ENCODE measurements at places on chromosomes 7 and 10. TPM values are rescaled to one million over a fixed set of nuclear protein-coding genes. Genes with fewer than 3 reads are reported as not detected.

DNA sequence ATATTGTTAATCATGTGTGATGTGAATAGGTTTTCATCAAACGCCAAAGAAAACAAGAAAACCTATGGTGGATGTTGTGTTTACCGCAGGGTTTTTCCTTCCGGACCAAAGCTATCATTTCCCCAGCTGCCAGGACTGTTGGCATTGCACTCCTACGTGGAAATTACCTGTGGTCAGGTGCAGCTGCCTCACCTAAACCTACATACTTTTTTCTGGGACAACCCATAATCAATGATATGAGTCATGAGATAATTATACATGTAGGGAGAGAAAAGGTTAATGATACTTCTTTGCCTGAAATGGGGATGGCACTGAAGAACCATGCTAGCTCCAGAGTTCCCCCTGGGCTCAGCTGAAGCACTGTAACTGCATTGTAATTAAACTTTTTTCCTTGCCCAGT lies 223.6 kb upstream of the SEMA3E start:
- DNase-seq, result no peak
- no peak overlapping the region for H3K27ac ChIP-seq
- no peaks in the 10 kb centered on the region for H3K36me3 ChIP-seq
- no peak overlapping the region for H3K4me3 ChIP-seq

DNA sequence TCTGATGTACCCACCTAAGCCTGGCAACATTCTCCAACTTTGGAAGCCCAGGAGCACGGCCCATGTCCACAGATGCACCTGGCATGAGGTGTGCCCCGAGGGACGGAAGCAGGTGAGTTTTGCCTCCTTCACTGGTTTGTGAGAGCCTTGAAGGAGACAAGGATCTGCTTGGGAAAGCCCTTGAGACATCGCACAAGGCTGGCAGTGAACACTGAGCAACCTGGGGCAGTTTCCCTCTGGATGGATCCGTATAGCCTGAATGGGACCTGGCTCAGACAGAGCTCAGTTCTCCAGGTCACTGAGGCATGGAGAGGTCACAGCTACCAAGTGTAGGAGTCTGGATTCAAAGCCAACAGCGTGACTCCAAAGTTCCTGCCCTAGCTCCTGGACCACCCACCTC lies 8.8 kb upstream of the NUPR2 start:
- no peak for DNase-seq
- H3K4me1 ChIP-seq, result no peaks in the 10 kb centered on the region
- H3K27ac ChIP-seq, result no peak overlapping the region
- H3K36me3 ChIP-seq, result no peaks in the 10 kb centered on the region
- H3K4me3 ChIP-seq, result no peak overlapping the region

- H3K4me1 ChIP-seq, result no peaks in the 10 kb centered on the region
- H3K27me3 ChIP-seq, result no peaks in the 10 kb centered on the region
- H3K27ac ChIP-seq, result no peak overlapping the region
- no peak for DNase-seq
Measured at GRCh38 chr10:91034494-91035159, 113.7 kb upstream of the ANKRD1 start.

DNA sequence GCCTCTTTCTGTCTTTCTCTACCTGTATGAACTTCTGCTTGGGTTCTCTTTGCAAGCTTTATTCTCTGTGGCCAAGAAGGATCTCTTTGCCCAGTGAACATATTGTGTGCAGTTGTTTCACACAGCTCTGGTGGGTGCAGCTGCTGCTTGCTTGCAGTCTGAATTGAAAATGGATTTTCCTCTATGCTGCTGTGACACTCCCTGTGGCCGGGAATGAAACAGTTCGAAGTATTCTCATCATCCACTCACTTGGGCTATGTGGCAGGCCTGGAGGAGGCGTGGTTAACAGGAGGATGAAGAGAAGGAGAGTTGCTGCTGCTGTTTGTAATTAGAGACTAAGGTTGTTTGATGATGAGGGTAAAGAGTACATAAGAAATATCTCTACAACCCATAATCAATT lies 28.4 kb upstream of the ITGA8 start:
- H3K4me1 ChIP-seq, result no peaks in the 10 kb centered on the region
- no peak for DNase-seq
- no peak overlapping the region for H3K4me3 ChIP-seq
- no peaks in the 10 kb centered on the region for H3K36me3 ChIP-seq
- no peak overlapping the region for H3K27ac ChIP-seq

DNA sequence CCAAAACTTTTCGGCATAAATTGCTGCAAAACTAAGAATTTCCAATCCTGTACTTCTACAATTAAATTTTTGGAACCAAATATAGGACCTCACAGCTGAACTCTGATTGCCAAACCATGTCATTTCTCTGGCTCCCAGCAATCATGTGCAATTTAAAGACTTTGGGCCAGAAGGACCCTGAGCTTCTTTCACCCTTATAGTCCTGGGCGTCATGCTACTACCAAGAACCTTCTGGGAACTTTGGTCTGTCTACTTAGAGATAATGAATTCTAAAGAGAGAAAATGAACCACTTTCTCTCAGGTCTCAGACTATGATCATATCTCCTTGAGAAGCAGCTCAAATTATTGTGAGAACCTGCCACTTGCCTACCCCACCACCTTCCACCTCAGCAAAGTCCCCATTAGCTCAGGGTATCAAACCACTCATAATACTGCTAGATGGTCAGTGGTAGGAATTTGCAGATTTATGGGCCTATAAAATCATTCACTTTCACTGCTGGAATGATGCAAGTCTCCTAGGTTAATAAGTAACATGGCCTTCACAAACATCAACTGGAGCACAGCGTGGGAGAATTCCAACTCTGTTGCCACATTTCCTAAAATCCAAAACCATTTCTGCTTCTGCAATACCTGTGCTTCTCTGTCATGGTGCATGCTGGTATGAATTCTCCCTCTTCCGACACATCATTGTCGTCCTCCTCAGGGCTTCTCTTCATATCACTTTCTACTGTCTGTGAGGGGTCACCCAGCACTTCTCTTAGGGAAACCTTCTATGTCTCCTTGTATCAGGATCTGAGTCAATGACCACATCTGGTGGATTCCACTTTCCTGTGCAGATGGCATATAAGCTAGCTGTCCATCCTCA lies 6.6 kb upstream of the WDR91 start:
- no peak overlapping the region for H3K4me3 ChIP-seq
- no peaks in the 10 kb centered on the region for H3K4me1 ChIP-seq
- no peaks in the 10 kb centered on the region for H3K27me3 ChIP-seq
- DNase-seq, result no peak
- no peaks in the 10 kb centered on the region for H3K36me3 ChIP-seq
- H3K27ac ChIP-seq, result no peak overlapping the region

GRCh38 chr7:38660427-38661099 lies 29.4 kb upstream of the AMPH start:
- no peak for DNase-seq
- peaks cover 48% of the 10 kb centered on the region for H3K27me3 ChIP-seq
- H3K4me3 ChIP-seq, result no peak overlapping the region
- no peaks in the 10 kb centered on the region for H3K4me1 ChIP-seq

DNA sequence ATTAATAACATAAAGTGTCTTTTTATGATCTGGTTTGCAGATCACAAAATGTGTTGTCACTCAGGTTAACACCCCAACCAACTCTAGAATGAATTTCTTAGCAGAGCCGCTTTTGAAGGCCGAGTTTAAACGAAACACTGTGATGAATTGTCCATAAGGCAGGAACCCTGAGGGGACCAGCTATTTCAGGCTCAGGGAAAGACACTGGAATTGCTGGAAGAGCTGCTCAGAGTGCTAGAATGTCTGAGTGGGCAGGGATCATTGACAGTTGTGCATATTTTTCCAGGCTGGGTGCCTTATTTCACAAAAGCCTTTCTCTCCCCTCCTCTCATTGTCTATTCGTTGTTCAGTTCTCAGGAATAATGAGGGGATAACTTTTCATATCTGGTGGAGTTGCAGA lies 68.7 kb upstream of the PRKG1 start:
- H3K4me3 ChIP-seq, result no peak overlapping the region
- H3K27ac ChIP-seq, result no peak overlapping the region
- DNase-seq, result no peak

DNA sequence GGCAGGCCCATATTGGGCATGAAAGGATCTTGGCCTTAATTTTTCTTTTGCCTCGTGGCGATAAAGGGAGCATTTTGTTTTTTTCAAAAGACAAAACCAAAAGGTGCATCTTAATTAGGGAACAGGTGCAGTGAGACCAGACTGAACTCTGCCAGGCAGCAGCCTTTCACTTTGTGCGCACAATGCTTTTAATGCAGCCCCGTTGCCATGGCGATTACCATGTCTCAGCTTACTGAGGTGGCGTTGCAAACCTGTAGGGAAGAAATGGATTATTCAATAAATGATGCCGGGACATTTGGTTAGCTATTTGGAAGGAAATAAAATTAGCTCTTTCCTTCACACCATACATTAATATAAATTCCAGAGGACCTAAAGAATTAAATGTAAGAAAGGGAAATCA lies 61.9 kb downstream of the MYL10 start:
- no peak overlapping the region for H3K4me3 ChIP-seq
- no peak overlapping the region for H3K27ac ChIP-seq
- H3K27me3 ChIP-seq, result peaks cover 11% of the 10 kb centered on the region
- no peaks in the 10 kb centered on the region for H3K4me1 ChIP-seq
- H3K36me3 ChIP-seq, result no peaks in the 10 kb centered on the region

DNA sequence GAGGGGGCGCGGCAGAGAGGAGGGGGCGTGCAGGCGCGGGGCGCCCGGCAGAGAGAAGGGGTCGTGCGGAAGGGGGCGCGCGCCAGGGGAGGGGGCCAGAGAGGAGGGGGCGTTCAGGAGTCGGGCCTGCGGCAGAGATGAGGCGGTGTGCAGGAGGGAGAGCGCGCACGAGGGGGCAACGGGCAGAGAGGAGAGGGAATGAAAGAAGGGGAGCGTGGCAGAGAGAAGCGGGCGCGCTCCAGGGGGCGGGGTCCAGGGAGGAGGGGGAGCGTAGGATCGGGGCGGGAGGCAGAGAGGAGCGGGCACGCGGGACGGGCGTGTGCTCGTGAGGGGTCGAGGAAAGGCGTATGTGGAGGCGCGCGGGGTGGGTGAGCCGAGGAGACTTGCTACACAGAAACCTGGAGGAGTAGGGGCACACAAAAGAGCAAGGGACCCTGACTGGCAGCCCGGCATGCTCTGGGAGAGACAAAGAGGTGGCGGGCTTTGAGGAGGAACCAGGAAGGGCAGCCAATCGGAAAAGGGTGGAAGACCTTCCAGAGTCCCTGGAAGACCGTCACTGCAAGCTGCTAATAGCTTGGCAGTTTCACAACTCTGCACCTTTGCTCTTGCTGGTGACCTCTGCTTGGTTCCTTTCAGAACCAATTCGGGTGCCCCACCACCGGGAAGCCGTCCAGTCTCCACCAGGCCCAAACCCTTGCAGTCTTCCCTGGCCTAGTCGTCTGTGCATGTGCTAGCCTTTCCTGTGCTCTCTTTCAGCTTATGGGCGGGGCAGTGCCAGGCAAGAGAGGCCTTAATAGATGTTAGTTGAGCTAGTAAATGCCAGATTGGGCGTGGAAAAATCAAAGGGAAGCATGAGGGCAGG lies 639 bp downstream of the DYDC2 start:
- H3K4me1 ChIP-seq, result no peaks in the 10 kb centered on the region
- H3K27me3 ChIP-seq, result peaks cover 14% of the 10 kb centered on the region
- DNase-seq, result no peak
- H3K36me3 ChIP-seq, result no peaks in the 10 kb centered on the region

DNA sequence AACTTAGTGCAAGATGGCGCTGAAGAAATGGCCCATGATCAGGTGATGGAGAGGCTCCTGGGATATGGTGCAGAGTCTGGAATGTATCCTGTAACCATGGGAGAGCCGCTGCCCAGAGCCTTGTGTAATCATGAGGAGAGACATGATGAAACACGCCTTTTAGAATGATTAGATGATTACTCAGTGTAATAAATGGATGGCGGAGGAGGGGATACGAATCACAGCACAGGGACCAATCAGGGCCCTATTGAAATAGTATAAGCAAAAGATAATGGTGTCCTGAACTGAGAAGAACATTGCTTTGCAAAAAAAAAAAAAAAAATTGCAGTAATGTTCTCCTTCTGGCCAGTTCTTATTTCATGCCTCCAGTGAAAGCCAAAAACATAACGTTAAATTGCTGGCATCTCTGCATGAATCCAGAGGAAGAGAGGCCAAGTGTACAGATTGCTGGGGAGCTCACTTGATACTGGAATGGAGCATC lies 668.5 kb upstream of the AUTS2 start:
- H3K36me3 ChIP-seq, result no peaks in the 10 kb centered on the region
- H3K4me1 ChIP-seq, result no peaks in the 10 kb centered on the region
- no peak overlapping the region for H3K27ac ChIP-seq
- no peaks in the 10 kb centered on the region for H3K27me3 ChIP-seq
- H3K4me3 ChIP-seq, result no peak overlapping the region

- no peaks in the 10 kb centered on the region for H3K27me3 ChIP-seq
- no peak overlapping the region for H3K27ac ChIP-seq
- peaks cover 7% of the 10 kb centered on the region for H3K4me1 ChIP-seq
Measured at GRCh38 chr7:74454021-74454924, 567 bp downstream of the GTF2IRD1 start.

- H3K27ac ChIP-seq, result no peak overlapping the region
- H3K27me3 ChIP-seq, result no peaks in the 10 kb centered on the region
- no peaks in the 10 kb centered on the region for H3K4me1 ChIP-seq
- DNase-seq, result no peak
Measured at GRCh38 chr10:31620226-31621151, 301.5 kb downstream of the ZEB1 start.

GRCh38 chr10:59382831-59383295 lies 20.5 kb upstream of the FAM13C start:
- no peaks in the 10 kb centered on the region for H3K4me1 ChIP-seq
- H3K4me3 ChIP-seq, result no peak overlapping the region
- no peaks in the 10 kb centered on the region for H3K27me3 ChIP-seq
- H3K27ac ChIP-seq, result no peak overlapping the region

DNA sequence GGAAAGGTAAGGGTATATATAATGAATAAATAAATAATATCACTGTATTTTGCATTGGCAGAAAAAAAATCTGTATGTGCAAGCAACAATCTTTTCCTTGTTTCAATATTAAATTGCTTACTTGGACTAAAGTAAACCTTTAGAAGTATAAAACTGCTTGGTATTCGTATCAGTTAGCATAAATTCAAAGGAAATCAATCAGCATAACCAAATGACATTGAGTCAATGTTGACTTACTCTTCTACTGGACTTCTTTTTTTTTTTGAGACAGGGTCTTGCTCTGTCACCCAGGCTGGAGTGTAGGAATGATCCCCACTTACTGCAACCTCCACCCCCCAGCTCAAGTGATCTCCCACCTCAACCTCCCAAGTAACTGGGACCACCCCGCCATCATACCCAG lies 42.3 kb upstream of the KMT2C start:
- no peaks in the 10 kb centered on the region for H3K4me1 ChIP-seq
- H3K36me3 ChIP-seq, result no peaks in the 10 kb centered on the region
- H3K4me3 ChIP-seq, result no peak overlapping the region
- H3K27me3 ChIP-seq, result no peaks in the 10 kb centered on the region

DNA sequence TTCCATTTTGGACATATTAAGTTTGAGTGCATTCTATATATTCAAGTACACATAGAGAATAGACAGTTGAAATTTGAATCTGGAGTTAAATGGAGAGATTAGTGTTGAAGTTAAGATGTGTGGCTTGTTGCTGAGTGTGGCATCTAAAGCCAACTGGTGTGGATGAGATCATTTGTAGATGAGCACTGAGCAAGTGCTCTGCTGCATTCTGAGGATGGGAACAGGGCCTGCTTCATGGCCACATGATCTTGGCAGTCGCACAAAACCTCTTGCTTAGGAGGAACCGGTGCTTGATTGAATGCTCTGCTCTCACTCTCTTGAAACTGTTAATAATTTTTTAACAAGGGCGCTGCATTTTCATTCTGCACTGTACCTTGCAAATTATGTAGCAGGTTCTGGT lies 62.0 kb downstream of the EPDR1 start:
- H3K27me3 ChIP-seq, result no peaks in the 10 kb centered on the region
- H3K27ac ChIP-seq, result no peak overlapping the region
- H3K4me1 ChIP-seq, result 0 out of 2 replicates have a peak, but pooled peaks cover 2% of the 10 kb centered on the region
- H3K4me3 ChIP-seq, result no peak overlapping the region
- H3K36me3 ChIP-seq, result no peaks in the 10 kb centered on the region

Gene WEE2
- not detected for total RNA-seq

Gene PRSS37
- total RNA-seq, result not detected

Gene PHYHIPL
- not detected for total RNA-seq

Gene AGAP9
- total RNA-seq, result 14.1 TPM

Data from PC-9 (cell line).